GM13976 (cell line): ENCODE measurements at places on chromosomes 4 and X.

DNA sequence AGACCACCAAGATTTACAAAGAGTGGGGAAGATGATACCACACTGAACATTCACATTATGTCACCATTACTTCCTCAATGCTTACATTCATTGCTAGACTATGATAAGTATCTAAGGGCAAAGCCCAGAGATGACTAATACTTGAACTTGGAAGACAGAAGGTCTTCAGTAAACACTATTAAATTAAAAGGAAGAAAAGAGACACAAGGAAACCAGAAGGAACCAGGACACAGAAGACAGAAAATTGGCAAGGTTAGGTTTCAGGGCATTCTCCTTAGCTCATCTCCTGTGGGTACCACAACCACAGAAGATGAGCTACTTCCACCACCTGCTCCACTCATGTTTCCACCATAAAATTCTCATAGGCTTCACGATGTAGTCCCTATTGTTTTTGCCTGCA, 64.9 kb downstream of the NLGN4X start:
- DNase-seq = no peak

DNA sequence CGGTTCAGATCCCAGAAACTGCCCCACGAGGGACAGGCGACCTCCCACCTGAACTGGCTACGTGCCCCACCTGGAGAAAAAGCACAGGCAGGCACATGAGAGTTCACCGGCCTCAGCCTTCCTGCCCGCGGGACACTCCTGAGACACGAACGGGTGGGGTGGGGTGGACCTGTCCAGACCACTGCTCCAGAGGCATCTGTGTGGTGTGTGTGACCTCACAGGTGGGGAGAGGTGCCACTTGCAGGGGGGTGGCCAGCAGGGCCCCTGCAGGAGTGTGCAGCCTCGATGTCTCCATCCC, 18.5 kb downstream of the NELFA start:
- no peak for DNase-seq

DNA sequence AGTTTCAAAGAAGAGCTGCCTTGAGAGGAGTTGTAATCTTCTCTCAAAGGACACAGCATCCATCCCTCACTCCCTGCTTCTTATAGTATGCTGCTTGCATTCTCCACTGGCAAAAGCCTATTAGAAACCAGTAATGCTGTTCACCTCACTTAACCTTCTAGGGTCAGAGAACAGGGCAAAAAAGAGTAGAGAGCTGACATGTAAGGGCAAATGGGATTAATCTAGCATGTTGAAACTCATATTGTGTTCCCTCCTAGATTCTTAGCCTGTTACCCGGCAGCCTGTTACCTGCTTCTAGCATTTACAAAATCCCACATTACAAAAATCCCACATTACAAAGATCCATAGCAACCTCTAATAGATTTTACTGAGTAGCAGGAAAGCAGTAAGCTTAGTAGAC, 244.7 kb downstream of the SLC7A11 start:
- no peak for DNase-seq

GRCh38 chr4:139908636-139909437, 243.2 kb downstream of the MGST2 start:
- no peak for DNase-seq

DNA sequence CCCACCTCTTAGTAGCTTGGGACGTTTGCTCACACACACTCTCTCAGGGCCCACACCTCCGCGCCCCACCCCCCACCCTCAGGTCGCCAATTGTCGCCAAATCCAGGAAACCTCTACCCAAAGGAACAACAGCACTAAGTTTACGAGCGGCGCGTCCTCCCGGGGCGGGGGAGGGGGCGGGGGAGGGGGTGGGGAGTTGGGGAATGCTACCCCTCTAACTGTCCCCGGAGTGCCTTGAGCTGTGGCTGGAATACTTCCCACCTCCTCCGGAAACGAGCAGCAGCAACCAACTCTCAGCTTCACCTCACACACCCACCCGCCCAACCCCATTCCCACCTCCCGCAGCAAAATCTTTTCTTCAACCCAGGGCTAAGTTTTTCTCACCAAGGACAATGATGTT, 135.6 kb upstream of the ZIC3 start:
- DNase-seq = no peak

DNA sequence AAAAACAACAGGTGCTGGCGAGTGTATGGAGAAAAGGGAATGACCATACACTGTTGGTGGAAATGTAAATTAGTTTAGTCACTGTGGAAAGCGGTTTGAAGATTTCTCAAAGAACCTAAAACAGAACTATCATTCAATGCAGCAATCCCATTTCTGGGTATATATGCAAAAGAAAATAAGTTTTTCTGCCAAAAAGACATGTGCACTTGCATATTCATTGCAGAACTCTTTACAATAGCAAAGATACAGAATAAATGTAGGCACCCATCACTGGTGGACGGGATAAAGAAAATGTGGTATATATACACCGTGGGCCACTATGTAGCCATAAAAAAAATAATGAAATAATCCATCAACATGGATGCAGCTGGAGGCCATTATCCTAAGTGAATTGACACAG, 105.1 kb upstream of the FSTL5 start:
- DNase-seq = no peak

- DNase-seq = no peak
Observed at GRCh38 chr4:71275570-71275969, 63.2 kb upstream of the SLC4A4 start.

DNA sequence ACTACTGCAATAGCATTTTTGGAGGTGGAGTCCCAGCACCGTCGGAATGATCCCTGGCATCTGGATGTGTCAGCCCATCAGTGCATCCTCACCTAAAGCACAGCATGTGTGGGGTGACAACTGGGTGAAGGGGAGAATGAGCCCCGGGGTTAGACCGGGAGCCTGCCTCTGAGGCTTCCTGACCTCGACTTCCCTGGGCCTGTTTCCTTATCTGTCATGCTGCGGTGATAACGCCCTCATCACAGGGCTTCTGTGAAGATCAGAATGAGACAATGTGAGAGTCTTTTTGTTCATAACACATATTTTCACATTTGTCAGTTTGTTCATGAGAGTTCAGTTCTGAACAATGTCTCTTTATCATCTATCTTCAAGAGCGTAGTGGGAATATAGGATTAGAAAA, 31.1 kb upstream of the PDLIM3 start:
- no peak for DNase-seq

GRCh38 chr4:184447664-184448063, 26.7 kb downstream of the IRF2 start:
- no peak for DNase-seq

GRCh38 chr4:2829933-2830451, 13.7 kb upstream of the ADD1 start:
- DNase-seq = no peak

- DNase-seq = no peak
Observed at GRCh38 chr4:181538431-181538830, 704.8 kb upstream of the TENM3 start.

DNA sequence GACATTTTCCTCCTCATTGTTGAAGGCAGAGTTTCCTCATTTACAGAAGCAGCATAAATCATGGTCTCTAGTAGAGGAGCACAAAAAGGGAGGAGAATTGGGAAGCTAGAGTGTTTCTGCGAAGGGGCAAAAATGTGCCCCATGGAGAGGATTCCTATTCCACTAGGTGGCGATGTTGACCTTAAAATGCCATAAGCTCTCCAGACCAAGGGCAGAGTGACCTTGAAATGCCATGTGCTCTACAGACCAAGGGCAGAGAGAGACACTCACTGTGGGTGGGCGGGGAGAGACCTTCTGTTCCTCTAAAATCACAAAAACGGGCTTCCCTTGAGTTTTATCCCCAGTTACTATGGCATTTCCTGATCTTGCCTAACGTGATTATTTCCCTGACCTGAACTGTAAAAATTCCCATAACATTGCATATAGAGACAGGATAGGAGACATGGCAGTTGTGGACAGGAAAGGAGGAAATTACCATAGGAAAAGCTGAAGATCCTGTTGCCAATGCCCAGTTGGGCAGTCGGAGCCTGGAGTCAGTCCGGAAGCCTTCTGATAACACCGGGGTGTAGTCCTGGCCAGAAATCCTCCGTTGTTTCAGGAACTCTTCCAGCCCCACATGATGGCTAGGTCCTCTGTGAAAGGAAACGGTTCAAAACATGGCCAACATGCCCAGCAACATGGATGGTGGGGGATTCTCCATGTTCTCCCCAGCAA, 567.7 kb downstream of the MAGEB5 start:
- DNase-seq = no peak

- no peak for DNase-seq
Observed at GRCh38 chr4:177214935-177215334, 94.7 kb upstream of the NEIL3 start.

GRCh38 chr4:109816082-109816442, 500 bp downstream of the GAR1 start:
- DNase-seq = peak; percentile 28

DNA sequence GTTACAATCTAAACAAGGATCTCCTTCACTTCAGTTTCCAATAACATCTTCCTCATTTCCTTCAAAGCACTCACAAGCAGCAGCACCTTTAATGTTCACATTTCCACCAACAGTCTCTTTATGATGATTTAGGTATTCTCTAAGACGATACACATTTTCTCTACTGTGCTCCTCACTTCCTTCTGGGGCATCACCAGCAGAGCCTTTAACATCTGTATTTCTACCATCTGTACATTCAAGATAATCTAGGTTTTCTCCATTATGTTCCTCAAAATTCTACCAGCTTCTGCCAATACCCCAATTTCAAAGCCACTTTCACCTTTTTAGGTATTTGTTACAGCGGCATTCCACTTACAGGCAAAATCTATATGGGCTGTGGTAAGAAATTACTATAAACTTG, 80.6 kb downstream of the FBXW7 start:
- no peak for DNase-seq

DNA sequence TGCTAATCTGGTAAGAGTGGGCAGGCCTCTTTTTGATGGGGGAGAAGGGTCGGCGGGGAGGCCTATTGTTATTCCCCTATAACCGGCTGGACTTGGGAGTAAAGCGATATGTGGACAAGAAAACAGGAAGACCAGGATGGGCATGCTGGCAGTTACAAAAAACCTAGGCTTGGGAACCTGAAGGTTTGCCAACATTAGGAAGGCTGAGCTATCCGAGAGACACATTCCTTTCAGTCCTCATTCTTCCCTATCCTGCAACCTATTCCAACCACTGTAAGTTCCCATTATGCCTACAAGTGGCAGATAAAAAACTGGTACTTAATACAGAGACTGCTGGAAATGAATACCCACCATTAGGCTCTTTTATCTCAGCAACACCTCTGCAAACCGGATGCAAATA, 32.4 kb upstream of the CT47C1 start:
- no peak for DNase-seq

GRCh38 chr4:123554801-123555232, 158.2 kb downstream of the SPRY1 start:
- DNase-seq = no peak

DNA sequence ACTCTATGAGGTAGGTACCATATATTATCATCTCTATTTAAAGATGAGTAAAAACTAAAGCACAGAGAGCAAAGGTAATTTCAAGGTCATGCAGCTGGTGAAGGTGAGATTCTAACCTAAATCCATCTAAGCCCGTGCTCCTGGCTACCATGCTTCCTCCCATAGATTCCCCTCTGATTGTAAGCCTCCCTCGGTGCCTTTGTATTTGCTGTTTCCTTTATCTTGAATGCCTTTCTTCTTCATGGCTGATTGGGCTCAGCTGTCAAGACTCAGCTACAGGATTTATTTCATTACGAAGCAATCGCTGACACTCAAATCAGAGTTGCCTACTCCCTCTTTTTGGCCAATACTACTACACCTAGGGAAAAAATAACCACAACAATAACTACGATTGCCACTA, 217.1 kb downstream of the ARAP2 start:
- DNase-seq = no peak

GRCh38 chr4:172578712-172579111, 589.9 kb upstream of the GALNT7 start:
- no peak for DNase-seq

- peak; percentile 23 for DNase-seq
Observed at GRCh38 chr4:10082459-10083272, 33.9 kb downstream of the WDR1 start.

DNA sequence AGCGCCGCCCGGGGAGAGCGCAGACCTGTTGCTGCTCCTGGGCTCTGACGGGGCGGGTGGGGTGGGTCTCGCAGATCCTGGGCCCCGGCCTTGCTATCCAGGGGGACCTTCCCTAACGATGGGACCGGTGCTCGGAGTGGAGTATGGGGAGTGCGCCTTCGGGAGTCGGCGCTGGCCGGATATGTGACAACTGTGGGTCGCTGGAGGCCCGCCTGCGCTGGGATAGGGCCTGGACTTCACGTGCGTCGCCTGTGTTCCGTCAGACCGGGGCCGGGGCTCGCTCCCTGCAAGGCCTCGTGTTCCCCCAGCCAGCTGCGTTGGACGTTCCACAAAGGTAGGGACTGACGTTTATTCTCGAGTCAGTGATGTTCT, 1.3 kb downstream of the TBL1X start:
- no peak for DNase-seq
